Right cardiac atrium (tissue), 5 donors: ENCODE measurements at places on chromosomes 7 and 10. TPM values are rescaled to one million over a fixed set of nuclear protein-coding genes. Genes with fewer than 3 reads are reported as not detected.

DNA sequence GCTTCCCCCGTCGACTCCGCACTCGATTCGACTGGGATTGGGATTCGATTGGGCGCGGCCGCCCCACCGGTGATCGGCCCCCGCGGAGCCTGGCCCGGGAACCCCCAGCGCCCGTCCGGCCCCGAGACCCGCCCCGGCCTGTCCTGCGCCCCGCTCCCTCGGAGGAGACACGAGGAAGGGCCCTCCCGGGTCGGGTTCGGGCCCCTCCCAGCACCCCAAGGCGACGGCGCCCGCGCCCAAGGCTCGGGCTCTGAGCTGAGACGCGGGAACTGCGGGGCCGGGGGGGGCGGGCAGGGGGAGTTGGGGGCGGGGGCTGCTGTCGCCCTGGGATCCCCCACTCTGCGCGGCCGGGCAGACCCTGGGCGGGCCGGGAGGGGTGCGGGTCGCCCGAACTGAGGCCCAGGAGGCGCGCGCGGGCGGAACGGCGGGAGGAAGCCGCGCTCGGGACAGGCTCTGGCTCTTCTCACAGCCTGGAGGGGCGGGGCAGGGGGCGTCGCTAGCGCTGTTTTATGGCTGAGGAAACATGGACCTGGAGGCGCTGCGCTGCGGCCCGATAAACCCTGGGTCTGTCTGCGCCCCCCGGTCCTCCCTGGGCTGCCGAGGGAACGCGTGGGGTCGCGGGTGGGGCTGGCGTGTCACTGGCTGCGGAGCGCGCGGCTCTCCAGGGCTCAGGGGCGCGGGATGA, 1.7 kb upstream of the NKX6-2 start:
- DNase-seq: no peak

DNA sequence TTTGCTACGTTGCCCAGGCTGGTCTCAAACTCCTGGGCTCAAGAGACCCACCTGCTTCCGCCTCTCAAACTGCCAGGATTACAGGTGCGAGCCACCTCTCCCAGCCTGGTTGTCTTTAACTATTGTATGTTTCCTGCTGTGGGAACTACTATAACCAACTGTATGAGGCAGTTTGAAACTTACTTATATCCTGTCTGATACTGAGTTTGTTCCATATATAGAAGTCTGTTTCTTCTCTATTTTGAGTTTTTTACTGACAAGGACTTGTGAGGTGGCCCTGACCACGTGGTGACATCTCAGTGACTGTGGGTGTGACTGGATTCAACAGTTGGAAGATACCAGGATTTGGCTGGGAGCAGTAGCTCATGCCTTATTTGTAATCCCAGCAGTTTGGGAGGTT, 14.2 kb downstream of the FBH1 start:
- no peak for DNase-seq

GRCh38 chr10:74189999-74190421, 39.0 kb downstream of the ADK start:
- no peak for DNase-seq

GRCh38 chr10:76185471-76186301, 754.3 kb downstream of the LRMDA start:
- DNase-seq: no peak

DNA sequence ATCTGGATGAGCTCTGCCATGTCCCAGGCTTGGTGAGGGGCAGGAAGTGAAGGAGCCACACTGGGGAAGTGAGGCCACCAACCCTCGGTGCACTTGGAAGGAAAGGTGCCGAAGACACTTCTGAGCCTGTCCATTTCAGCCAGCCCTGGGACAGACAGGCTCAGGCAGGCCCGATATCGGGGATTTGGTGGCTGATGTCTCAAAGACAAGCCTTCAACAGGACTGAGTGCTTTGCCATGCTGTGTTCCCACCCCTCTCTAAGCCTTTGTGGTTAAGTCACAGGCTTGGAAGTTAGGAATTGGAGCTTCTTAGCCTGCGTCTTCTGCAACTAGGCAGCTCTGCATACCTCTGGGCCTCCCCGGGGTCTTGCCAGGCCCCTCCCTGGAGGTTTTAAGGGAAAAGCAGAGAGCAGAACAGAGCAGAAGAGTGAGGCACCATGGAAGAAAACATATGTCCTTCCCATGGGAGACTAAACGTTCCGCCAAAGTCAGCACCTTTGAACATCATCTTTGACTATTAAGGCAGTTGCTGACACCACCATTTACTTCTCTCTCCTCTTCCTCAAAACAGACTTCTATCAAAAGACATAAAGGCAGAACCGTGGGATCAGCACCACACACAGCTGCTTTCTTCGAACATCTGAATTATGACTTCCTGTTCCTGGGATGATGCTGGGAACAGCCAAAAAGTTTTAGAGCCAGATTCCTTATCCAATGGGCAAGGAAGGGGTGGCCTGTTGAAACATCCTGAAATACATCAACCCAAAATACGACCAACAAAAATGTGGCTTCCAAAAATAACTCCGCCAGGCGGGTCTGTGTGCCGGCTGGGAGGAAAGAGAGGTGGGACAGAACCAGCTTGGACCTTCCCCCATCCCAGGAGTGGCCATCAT, 71.8 kb downstream of the AFAP1L2 start:
- no peak for DNase-seq

GRCh38 chr7:20233362-20233761, 16.2 kb upstream of the MACC1 start:
- no peak for DNase-seq

The RGS10 gene
- 6.0 TPM for polyA plus RNA-seq

DNA sequence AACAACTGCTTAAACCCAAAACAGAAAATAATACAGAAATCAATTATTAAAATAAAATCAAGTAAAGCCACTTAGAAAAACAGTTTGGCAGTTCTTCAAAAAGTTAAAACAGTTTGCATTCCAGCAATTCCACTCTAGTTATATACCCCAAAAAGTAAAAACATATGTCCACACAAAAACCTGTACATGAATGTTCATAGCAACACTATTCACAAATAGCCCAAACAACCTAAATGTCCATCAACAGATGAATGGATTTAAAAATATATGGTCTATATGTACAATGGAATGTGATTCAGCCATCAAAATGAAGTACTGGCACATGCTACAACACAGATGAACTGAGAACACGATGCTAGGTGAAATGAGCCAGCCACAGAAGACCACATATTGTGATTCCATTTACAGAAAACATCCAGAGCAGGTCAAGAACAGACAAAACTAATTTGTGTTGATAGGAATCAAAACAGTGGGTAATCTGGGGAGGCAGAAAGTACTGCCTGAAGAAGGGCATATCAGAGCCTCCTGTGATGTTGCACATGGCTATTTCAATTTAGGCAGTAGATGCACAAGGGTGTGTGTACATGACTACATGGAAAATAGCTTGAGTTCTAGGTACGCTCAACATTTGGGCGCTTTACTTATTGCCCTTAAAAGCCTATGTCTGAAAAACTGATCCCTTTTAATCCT, 66.3 kb downstream of the CYTH3 start:
- DNase-seq: no peak

GRCh38 chr10:96772196-96772595, 51.9 kb upstream of the PIK3AP1 start:
- no peak for DNase-seq

DNA sequence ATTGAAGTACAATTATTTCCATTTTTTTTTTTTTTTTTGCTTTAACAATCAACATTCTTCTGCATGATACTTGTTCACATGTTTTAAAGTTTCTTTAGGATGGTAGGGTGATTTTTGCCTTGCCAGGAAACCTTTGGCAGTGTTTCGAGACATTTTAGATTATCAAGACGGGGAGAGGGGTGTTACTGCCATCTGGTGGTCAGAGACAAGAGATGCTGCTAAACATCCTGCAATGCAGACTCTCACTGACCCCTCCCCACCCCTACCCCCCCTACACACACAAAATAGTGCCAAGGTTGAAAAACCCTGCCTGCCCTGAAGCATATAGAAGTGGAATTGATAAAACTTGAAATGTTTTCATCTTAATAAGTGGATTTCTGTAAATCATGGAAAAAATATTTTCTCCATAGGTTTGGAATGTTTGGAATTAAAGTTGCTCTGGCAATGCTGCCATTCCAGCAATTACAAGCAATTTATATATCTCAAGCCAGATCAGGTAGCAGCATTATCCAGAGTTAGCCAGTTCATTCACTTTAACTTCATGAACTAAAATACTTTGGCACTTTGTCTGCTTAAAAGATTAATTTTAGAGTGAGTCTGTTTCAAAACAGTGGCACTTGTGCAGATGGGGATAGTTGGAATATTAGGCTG, 62.1 kb downstream of the SDHAF3 start:
- DNase-seq: no peak

The LLCFC1 gene
- polyA plus RNA-seq: not detected

The TMEM140 gene
- 13.3 TPM for polyA plus RNA-seq

DNA sequence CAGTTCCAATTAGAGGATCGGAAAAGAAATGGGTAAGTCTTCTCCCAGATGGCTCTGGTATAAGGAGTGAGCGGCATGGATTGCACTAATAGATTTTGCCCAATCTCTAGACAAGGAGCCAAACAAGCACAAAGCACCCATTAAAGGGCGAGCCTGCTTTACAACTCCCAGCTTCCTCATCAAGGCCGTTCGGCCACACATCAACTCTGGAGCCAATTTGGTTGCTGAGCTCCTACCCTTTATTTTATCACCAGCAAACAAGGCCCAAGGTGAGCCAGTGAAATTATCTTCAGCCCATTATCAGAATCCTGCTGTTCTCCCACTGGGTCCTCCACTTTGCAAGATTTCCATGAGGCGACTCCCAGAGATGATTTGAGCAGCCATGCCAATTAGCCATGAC, 292.2 kb upstream of the NPVF start:
- no peak for DNase-seq

The PCLO gene
- 1.9 TPM for polyA plus RNA-seq

DNA sequence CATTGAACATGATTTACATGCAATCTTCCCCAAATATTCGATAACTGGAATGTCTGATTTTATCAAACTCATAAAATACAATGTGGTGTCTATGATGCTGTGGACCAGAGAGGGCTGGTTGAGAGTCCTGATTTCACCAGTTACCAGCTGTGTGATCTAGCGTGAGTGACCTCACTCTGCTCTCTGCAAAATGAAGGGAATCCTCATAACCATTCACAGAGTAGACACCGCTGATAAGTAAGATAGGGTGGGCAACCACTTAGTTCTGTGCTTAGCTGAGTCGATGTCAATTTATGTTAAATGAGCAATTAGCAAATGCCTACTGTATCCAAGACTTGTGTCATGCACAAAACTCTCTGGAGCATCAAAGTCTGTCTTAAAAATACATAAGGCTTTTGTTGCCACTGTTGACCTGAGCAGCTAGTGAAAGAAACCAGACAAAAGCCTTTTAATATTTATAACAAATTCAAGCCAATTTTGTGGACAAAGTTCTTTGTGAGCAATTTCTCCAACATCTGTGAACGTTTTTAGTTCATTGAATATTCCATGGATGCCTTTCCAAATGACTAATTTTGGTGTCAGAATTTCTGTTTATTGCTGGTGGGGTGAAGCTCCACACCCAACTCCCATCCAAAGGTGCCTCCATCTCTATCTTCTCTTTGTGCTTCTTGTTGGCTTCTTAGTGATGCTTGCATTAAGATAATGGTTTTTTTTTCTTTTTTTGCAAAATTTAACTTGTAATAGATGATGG, 314.2 kb downstream of the ADRA2A start:
- no peak for DNase-seq

- no peak for DNase-seq
These were observed 39.2 kb upstream of the DNAJC1 start for GRCh38 chr10:22042557-22043326.

GRCh38 chr7:128110641-128111364, 79.6 kb upstream of the LRRC4 start:
- no peak for DNase-seq

The STX1A gene
- polyA plus RNA-seq: 1.8 TPM

DNA sequence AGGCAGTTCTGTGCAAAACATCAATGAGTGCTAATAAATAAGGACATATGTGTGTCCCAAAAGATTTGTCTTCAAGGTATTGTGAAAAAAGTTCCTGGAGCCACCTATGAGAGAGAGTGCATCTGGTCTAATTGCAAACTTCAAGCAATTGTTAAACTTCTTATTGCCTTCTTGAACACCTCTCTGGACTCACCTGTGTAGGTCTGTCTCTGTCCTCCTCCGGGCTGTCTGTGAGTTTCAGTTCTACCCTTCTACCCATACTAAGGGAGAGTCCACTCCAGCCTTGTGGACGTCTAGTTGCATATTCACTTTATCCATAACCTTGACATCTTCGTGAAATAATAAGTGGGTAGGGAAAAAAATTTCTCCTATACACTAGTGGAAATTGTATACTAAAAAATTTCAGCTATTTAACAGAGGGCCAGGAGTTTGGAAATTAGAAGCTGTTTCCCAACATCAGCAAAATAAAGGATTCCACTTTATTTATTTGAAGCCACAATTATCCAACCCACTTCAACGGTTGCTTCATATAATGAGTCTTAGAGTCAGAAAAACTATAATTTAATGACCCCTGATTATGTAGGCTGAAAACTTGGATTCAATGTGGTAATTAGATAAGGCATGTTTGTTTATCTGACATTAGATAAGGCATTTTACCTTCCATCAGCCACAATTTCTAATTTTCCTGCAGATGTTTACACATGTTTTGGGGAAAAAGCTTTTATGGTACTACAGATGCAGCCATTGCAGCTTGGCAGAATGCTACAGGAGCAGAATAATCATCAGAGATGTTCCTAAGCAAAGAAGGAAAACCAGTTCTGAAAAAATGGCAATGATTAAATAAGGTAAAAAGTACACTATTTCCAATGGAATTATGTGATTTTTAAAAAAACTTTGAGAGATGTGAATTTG, 150.8 kb upstream of the FAM3C start:
- DNase-seq: no peak

DNA sequence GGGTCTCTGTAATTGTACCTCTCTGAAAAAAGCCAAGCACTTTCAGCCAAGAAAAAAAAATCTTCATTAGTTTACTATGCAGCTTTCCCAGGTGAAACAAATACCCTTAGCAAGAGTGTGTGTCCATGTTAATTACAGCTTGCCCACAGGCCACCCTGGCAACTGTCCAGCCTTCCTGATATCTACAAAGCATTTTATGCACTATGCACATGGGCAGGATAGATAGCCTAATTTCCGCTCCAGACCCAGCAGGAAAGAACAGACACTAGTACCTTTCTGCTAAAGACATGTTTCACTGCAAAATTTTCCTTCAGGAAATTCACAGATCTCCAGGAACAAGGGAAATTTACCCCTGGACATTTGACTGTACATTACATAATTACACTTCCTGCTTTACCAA, 24.4 kb downstream of the CACNA2D1 start:
- DNase-seq: peak; percentile 77

GRCh38 chr10:86674912-86675311, 6.6 kb downstream of the LDB3 start:
- DNase-seq: no peak

The PSD gene
- 5.7 TPM for polyA plus RNA-seq

The AUTS2 gene
- polyA plus RNA-seq: 7.0 TPM

The CCDC3 gene
- polyA plus RNA-seq: 14.6 TPM

The NACAD gene
- polyA plus RNA-seq: 3.2 TPM

- no peak for DNase-seq
These were observed 22.3 kb downstream of the TTYH3 start for GRCh38 chr7:2654059-2654458.
